Stimulated activated CD4-positive, alpha-beta T cell treated with anti-CD3 and anti-CD28 coated beads, TNF-alpha, amount 100 ng/mL, for 4 hours (primary cell): ENCODE measurements at places on chromosomes 12 and 14.

- no peak for DNase-seq
These were observed 138.9 kb upstream of the DHRS4 start for GRCh38 chr14:23814527-23815256.

DNA sequence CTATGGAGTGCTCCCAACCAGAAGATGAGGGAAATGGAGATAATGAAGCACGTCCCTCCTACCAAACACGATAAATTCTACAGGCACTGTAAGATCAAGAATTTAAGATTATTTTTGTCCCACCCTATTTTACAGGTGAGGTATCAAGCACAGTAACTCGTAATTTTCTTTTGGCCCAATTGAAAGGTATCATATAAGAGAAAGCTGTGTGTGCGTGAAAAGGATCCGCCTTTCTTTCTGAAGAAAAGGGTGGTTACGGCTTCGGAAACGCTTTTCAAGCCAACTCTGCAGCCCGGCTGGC is 733 bp upstream of the KLHDC2 start:
- no peak for DNase-seq

- no peak for DNase-seq
These were observed 61.0 kb downstream of the KIAA0586 start for GRCh38 chr14:58488550-58488949.

- DNase-seq = no peak
These were observed 24.2 kb upstream of the LRRC9 start for GRCh38 chr14:59895721-59896120.

DNA sequence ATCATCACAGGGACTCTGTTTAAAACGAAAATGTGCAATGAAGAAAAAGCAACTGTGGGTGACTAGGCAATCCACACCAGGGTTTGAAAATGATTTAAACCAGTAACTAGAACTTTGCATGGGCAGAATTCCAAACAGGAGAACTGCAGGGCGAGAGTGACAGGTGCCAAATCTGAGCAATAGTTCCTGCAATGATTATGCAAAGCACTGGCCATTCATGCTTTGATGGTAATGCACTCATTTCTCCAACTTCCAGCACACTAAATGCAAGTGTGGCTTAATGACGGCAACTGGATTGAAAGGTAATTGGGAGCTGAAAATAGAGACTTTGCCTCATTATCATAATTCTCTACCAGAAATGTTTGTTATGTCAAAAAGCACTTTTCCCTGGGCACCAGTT is 140.5 kb upstream of the TMCC3 start:
- DNase-seq = no peak

- DNase-seq = no peak
These were observed 50.3 kb downstream of the CIT start for GRCh38 chr12:119826661-119827445.

DNA sequence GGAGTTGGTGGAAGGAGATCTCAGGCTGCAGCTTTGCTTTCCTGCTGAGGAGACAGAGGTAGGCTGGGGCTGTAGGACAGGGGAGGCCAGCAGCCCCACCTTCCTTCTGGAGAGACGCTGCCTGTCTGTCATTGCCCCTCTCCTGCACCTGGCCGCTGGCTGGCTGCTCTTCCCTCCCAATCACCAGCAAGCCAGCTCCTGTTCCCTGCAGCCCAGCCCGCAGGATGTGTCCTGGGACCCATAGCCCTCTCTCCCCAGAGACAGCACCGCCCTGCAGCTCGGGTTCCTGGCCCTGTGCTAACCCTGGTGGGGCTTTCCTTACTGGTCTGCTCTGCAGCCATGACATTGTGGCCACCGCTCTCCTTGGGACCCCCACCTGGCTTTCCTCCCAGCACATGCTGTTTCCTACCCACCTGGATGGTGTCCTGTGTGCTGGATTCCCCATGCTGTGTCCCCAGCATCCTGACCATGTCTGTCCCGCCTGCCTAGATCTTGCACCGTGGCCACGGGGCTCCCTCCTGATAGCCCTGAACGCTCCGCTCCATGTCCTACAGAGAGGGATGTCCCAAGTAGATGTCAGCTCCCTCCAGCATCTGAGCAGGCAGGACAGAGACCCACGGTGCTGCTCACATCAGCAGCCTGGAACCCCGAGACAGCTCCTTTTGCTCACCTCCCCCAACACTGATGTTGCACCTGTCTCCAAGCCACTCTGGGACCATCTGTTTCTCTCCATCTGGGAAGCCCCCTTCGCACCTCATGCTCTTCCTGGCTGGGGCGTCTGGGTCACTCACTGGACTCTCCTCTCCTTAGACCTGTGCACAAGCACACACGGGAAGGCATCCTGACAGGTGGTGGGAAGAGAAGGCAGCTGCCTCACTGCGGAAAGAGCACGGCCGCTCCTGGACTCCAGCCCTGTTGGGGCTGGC is 1.1 kb upstream of the MTA1 start:
- no peak for DNase-seq

DNA sequence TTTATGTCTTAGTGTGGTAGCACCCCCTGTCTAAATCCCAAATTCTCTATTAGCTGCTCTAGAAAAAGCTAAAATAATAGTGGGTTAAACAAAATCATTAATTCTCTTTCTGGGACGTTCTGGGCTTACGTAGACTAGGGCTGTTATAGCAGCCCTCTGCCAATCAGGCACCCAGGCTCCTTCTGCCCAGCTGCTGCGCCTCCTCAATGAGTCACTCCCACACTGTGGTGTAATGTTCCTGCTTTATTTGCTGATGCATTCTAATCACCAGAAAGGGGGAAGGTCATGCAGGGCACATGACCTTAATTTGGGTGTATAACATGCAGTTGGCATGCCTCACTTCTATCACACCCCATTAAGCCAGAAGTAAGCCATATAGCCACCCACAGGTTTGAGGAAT is 294.5 kb downstream of the GALC start:
- no peak for DNase-seq

DNA sequence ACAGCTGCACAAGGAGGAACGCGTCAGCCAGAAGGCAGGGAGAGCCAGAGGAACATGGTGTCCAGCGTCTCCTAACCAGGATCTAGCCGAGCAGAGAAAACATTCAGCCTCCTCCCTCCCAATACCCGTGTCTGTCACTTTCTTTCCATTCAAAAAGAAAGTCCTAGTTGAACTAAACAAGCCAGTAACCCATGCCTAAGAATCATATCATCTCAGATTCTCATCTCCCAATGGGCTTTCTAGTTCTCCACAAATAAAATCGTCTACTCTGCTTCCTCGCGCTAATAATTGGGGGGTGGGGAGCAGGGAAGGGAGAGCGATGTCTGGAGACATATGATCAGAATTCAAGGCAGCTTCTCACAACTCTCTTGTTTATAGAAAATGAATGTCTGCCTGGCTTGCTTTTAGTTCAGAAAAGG is 7.4 kb downstream of the NKX2-1 start:
- DNase-seq = no peak

GRCh38 chr12:131287938-131288764 is 334.4 kb downstream of the ADGRD1 start:
- DNase-seq = no peak
